ENCODE measurements at places on chromosomes 4 and X.

DNA sequence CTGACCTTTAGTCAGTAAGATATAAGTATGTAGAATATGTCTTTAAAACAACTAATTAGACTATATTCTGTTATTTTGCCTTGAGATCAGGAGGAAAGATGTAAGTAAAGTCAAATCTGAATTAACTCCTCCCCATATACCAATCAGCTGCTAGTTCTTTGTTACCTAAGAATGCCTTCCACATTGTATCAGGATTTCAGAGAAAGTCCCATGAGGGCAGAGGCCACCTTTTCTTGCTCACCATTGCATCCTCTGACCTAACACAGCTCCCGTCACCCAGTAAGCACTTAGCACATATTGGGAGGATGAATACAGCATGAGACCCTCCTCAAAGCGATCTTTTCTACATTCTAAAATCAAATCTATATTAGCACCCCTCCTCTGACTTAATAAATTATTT is 87.0 kb downstream of the COL25A1 start:
- DNase-seq, result no peak

DNA sequence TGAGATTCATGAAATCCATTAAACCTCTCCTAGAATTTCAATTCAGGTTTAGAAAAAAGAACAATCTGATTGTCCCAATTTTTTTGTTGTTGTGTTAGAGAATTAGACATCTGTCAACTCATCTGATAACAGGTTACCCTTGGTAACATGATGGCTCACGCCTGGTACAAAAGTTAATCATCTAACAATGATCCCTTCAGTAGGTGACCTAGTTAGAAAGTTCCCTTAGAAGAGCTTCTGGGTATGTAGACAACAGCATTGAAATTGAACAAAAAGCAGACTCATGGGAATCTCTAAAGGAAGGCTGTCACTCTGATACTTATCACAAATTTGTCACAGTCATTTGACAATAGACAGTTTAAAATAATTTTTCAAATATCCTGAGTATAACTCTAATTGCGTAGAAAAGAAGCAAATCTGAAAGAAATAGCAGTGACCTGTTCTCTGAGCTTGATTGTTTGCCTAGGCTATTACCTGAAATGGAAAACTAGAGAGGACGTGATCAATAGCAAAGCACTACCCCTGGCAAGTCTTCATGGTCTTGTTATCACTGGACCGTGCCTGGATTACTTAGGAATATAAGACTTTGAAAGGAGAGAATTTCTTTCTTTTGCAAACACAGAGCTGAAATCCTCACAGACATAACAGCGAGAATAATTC is 880.4 kb upstream of the AGA start:
- DNase-seq, result no peak

- DNase-seq, result no peak
These were observed 29.8 kb upstream of the IL13RA2 start for GRCh38 chrX:115047181-115047580.

DNA sequence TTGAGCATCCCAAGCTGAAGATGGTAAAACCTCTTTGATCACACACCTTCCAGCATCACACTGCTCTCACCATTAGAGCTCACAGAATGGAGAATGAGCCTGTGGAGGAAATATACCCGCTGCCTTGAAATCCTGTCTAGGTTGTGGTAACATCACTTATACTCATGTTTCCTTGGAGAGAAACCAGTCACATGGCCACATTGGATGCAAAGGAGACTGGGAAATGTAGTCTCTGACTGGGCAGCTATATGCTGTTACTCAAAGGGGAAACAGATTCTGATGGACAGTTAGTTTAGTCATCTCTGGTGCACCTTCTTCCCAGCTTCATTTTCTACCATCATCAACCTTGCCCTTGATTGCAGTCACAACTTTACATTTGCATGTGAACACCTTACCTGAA is 286.3 kb downstream of the ANKRD50 start:
- no peak for DNase-seq

- DNase-seq, result no peak
These were observed 109.4 kb downstream of the PDHA2 start for GRCh38 chr4:95949136-95949765.

GRCh38 chrX:69124108-69124507 is 41.1 kb downstream of the PJA1 start:
- no peak for DNase-seq

DNA sequence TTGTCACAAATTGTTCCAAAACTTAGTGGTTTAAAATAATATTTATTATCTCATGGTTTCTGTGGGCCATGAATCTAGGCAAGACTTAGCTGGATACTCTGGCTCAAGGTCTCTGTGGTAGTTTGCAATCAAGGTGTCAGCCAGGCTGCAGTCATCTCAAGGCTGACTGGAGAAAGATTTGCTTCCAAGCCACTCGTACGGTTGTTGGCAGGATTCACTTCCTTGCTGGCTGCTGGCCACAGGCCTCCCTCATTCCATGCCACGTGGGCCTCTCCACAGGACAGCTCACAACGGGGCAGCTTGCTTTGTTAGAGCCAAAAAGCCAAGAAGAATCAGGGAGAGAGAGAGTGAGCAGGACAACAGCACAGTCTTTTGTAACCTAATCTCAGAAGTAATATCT is 101.4 kb downstream of the WWC2 start:
- no peak for DNase-seq

DNA sequence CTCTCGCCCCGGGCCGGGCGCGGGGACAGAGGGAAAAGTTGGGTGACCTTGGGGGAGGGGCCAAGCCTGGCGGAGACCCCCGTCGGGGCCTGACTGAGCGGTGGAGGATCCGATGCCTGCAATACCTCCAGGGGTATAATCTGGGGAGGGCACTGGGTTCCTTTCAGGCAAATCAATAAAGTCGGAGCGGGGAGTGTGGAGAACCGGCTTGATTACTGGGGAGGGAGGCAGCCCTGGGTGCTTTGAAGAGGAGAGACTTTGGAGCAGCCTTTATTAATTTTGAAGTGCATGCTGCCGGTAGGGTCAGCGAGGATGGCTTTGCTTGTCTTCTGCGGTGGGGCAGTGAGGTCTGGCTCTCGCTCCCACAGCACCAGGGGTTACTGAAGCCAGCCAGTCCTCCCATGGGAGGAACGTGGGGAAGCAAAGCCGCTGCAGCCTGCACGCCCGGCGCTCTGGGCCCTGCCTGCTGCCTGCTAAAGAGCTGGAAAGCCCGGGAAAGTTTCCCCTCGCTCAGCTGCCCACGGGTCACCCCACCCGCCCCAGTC is 403 bp upstream of the LGI2 start:
- no peak for DNase-seq

GRCh38 chrX:55056820-55057674 is 17.8 kb upstream of the PAGE2B start:
- DNase-seq, result no peak

DNA sequence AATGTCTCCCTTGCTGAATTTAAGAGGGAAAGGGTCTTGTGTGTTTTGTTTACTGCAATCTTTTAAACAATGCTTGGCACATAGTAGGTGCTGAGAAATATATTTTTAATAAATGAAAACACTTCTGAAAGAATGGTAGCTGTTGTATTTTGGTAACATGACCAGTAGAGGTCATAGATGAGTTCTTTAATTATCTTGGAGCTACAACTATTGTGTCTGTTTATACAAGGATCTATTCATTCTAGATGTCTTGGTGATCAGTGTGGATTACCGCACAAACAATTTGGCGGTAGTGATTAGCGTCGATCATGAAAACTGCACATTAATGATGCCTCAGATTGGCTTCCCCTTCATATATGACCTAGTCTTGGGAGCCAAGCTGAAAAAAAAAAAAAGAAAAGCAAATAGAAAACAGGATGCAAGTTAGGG is 21.4 kb upstream of the SCRG1 start:
- DNase-seq, result no peak

DNA sequence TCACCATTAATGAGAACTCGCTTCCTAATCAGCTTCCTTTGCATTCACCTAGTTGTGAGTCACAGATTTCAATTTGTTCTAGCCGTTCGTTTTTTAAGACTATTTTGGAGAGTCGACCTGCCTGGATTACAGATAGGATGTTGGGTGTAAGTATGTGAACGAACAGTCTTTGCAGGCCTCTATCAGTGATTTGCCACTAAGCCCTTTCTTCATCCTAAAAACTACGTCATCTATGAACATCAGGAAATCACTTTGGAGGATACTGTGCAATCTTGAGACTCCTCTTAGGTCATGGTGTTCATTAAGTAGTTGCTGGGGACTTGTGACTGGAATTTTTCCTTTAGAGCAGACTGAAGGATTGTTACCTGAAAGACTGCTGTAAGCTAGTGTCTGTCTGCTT is 1.1 kb downstream of the POLA1 start:
- DNase-seq, result no peak

DNA sequence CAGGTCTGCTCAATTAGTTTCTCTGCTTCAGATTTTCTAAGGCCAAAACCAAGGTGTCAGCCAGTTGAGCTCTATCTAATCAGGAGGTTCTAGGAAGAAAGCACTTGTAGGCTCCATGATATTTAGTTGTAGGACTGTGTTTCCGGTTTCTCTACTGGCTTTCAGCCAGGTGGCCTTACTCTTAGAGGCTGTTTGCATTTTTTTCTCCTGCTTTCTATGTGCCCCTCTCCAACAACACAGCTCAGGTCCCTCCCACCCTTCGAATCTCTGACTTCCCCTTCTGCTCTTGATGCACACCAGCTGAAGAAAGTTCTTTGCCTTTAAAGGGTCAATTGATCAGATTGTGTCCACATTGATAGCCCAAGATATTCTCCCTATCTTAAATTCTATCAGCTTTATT is 245.2 kb downstream of the RAB28 start:
- DNase-seq, result no peak

- DNase-seq, result no peak
These were observed 12.7 kb downstream of the WFS1 start for GRCh38 chr4:6282314-6282771.

DNA sequence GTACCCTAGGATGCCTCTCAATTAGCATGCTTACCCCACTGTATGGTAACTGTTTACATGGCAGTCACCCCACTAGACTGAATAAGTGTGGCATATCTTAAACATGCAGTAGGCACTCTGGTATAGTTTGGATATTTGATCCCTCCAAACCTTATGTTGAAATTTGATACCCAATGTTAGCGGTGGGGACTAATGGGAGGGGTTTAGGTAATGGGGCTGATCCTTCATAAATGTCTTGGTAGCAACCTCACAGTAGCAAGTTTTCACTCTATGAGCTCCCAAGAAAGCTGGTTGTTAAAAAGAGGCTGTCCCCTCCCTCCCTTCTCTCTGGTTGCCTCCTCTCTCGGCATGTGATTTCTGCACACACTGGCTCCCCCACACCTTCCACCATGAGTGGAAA is 10.1 kb downstream of the TMEM150C start:
- DNase-seq, result no peak

GRCh38 chr4:187209921-187210613 is 486.4 kb upstream of the FAT1 start:
- DNase-seq, result no peak

- DNase-seq, result no peak
These were observed 600.6 kb upstream of the PCDH10 start for GRCh38 chr4:132548463-132548862.

- no peak for DNase-seq
These were observed 66.5 kb downstream of the UCHL1 start for GRCh38 chr4:41323179-41323578.

DNA sequence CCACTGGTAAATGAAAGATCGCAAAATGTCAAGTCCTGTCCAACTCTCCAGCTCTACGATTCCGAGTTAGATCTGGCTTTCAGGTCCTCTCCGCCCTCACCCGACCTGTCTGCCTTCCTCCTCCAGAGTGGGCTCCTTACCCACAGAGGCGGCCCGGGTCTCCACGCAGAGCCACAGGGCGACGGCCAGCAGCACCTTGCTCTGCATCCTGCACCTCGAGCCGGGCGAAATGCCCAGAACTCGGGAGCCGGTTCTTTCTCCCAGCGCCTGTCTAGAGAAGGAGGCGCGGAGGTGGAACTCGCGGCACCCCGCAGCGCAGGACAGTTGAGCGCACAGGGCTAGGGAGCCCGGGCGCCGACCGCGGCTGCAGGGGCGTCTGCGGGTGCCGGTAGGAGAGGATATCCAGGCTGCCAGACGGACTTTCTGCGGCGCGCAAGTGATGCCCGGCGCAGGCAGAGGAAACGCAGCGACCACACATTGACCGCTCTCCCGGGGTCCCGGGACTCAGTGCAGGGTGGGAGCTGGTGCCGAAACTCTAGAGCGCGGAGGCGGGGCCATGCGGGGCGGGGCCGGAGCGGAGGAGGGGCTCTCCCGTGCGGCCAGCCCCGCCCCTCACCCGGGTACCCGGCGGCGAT is at the start of gene KDR:
TSS of gene KDR (minus strand) at position 509 of the 635 bp plus-strand sequence. CDS start at position 207, 302 bp downstream.
- DNase-seq, result no peak

GRCh38 chrX:36199928-36200327 is 280.4 kb downstream of the CFAP47 start:
- DNase-seq, result no peak

- DNase-seq, result no peak
These were observed 14.8 kb downstream of the USP38 start for GRCh38 chr4:143199503-143199902.

- DNase-seq, result no peak
These were observed 118.4 kb downstream of the ASB9 start for GRCh38 chrX:15151267-15152186.

GRCh38 chr4:28221536-28221935 is 1360.9 kb downstream of the STIM2 start:
- no peak for DNase-seq

GRCh38 chr4:149708513-149709130 is 107.0 kb downstream of the IQCM start:
- no peak for DNase-seq

DNA sequence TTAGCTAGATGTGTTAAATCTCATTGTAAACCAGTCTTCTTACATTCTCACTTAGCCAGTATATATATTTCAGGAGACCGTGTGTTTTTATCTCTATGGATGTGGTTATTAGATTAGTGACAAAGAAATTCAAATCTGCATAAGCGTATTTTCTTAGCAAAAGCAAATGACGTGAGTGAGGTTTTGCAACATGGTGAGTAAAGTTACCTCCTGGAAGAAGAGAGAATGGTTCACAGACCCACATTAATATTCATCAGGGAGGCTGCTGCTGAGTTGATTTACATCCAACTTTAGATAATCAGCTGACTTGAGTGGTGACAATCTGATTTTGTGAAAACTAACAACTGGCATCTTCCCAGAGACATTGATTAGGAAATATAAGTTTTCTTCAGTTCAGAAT is 589.9 kb upstream of the GALNT7 start:
- no peak for DNase-seq

DNA sequence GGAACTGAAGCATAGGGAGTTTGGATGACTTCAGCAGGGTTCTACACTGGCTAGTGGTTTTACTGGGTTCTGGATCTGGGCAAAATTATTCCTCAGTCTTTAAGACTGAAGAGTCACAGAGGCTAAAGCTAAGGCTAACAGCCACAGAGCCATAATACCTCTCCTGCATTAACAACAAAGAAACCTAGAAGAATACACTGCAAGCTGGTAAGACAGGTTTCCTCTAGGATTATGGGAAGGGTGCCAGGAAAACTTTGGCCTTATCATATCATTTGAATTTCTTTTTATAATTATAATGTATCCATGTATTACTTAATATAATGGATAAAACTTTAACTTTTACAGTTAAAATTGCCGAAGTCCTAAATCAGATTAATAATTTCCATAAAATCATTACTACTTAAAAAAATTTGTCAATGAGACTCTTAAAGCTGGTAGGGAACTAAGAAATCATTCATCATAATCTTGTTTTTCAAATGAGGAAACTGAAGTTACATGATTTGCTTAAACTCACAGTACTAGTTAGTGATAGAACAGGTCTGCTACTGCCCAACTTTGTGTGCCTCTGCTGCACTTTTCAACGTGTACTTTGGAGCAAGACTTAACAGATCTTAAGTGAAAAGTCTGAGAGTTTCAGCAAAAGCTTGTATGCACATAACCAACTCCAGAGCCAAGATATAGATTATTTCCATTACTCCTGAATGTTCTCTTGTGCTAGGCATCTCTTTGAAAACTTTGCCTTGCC is 24.2 kb upstream of the PGRMC2 start:
- DNase-seq, result no peak
